Choroid plexus epithelial cell (primary cell): ENCODE measurements at places on chromosomes 2 and 18.

DNA sequence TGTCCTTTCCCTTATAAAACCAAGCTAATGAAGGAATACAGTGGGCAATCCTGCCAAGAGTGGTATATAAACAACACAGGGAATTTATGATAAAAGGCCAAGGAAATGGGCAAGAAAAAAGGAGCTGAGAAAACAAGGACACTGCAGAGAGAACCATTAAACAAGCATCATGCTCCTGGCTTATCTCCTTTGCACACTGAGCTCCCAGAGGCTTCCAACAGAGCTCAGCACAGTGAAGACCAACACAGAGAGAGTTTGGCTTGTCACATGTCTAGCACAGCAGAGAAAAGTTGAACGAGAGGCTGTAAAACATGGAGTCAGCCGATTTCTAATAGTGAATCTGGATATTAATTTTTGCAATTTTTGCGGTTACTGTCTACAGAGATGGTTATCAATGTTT lies 68.0 kb upstream of the KLF7 start:
- peak; percentile 72 for DNase-seq

DNA sequence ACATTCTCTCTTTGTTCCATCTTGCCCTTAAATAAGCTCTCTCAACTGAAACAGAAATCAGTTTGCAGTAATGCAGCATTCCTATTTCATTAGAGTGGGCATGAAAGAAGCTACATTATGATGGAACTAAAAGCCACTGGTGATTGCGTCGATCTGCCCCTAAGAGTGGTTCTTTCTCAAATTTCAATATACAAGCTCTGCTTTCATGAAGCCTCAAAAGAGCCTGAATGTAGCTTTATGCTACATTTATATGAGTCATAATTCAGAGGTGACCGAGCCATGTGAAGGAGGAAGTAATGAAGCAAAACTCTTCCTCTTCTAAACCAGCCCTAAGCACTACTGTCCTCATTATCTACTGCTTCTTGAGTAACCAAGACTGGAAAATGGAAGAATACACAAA lies 64.8 kb upstream of the CYTIP start:
- no peak for DNase-seq

- no peak for DNase-seq
These were observed 71.3 kb downstream of the PPP1R1C start for GRCh38 chr2:182057002-182057401.

GRCh38 chr2:10971888-10972260 lies 60.1 kb downstream of the KCNF1 start:
- DNase-seq: no peak

DNA sequence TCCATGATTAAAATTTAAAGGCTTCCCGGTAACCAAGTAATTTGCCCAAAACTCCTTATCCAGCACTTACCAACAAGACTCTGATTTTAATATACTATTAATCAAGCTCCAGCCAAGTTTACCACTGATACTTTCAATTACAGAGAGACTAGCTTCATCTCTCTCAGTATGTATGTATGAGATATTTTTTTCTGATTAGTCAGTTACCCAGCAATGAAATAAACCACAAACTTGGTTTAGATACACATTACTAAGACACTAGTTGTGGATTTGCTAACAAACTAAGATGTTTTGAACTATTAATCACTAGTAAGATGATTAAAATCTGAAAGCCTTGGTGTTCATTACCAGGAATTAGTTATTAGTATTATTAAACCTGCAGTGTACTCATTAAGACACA lies 1272.2 kb upstream of the ACVR2A start:
- DNase-seq: peak; percentile 40

DNA sequence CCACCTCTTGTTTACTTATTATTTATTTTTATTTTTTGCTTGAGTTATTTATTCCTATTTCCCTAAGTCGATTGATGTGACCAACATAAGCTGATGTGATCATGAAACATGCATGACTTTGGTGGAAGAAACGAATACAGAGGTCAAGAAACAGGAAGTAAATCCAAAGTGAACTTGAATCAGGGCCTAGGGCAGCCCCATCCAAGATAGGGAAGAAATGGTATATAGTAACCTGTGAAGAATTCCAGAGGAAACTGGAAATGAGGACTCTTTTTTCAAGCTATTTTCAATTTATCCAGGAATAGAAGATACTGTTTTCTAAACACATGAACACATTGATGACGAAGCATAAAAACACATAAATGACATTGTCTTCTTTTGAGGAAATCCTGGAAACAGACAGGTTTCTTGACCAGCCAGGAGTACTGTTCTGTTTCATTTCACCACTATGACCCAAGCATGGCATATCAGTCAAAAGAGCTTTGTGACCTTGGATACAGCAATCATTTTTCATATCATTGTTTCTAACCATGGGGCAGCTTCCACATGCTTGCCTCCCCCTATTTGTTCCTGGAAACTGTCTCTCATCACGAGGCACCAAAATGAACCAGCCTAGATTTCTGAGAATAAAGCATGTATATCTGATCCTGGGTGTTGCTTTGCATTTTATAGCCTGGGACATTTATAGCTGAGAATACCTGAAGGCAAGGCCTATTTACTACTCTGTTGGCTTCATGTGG lies 9.1 kb upstream of the LCLAT1 start:
- DNase-seq: no peak

DNA sequence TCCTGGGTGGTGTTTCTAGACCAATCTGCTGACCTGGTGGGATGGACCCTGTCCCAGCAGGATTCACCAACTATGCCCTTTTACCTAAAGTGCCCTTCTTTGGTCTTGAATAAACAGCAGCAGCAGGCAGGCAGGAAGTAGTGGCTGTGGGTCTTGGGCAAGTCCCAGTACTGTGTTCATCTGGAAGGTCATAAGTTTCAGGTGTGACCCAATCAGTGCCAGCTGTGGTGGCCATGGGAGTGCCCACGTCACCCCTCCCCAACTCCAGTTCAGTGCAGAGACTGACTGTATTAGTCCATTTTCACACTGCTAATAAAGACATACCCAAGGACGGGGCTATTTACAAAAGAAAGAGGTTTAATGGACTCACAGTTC lies 148.3 kb upstream of the SRD5A2 start:
- no peak for DNase-seq

DNA sequence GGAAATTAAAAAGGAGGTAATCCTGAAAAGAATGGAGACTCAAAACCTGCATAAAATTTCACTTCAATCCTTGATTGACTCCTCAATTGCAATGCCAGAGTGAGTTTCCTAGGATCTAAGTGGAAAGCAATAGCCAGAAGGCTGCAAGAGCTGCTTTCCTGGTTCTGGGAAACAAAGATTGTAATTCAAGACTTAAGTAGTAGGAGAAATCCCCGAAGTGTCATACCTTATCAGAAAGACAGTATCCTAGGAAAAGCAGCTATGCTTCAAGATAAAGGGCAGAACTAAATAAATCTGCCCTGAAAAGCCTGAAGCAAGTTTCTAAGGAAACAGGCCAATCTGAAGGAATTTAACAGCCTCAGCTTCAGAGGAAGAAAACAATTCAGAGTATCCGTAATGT lies 390.2 kb downstream of the DSC3 start:
- DNase-seq: no peak

- DNase-seq: no peak
These were observed 10.2 kb downstream of the ASB18 start for GRCh38 chr2:236254001-236254400.

DNA sequence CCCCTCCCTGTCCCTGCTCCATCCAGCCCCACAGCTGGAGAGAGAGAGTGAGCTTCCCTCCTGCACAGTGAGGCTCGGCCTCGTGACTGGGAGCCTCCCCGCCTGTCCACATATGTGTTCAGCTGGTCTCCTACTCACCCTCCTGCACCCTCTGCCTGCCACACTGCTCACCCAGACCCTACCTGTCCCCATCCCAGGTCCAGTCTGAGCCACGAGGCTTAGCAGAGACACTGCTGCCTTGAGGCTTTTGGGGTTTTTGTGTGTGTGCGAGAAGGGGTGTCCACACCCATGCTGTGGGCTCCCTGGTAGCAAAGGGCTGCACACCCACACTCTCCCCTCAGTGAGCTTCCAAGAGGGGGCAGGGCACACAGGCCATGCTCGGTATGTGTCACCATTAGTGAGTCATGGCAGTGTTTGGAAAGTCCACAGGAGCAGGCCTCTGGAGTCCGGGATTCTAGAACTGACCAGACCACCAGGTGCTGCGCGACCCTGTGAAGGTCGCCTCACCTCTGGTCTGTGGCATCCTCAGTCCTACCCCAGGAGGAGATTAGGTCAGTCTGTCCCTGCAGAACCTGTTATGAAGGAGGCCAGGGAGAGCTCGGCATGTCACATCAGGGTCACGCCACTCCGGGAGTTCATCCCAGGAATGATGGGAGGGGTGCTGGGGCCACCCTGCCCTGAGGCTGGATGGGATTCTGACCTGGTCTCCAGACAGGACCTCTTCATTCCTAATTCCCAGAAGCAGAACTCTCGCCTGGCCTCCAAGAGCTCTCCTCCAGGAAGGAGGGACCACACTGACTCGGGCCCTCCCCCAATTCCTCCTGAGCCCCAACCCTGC lies 39.9 kb upstream of the SMAD7 start:
- peak; percentile 38 for DNase-seq

DNA sequence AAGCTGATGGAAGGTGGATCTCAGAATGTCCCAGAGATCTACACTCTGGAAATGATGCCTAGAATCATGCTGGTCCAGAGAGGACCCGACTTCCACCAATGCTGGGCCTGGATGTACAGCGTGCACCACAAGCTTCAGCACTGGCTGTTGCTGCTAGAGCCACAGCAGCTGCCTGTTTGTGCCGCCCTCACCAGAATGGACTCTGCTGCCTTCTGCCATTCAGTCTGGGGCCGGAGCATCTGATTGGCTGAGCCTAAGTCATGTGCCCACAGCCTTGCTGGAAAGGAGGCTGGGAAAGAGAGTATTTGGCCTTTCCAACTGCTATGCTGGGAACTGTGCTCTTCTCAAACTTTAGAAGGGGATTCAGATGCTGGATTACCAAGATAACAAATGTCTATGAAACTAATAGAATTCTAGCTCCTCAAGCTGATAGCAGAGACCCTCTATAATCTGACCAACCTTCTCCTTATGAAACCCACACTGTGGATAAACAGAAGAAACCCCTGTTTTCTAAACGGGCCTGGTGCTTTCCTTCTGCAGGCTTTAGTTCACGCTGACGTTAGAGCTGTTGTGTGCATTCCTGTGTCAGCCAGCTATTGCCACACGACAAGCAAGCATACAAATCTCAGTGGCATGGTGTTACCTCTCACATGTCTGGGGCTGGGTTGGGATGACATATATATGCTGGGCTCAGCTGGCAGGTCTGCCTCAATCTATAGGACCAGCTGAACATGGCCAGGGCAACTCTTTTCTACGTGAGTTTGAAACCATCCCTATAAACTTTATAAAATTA lies 4.1 kb upstream of the LOXHD1 start:
- peak; percentile 43 for DNase-seq

DNA sequence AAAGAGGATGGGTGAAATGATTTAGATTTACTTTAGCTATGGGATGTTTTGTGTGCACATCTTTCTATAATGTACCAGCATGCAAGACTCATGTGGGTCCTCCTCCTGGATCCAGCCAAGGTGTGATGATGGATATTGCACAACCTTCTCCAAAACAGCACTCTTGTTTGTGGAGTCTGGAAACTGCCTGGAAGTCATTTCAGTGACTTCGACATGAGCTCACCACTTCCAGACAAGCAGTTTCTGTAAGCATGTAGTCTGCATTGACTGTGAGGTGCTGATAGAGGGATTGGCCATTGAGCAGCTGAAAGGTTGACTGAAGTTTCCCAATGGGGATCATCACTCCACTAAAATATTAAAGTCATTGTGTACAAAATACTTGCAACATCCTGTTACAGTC lies 154.0 kb downstream of the TRIB2 start:
- no peak for DNase-seq

- no peak for DNase-seq
These were observed 13.6 kb upstream of the CXCR4 start for GRCh38 chr2:136131484-136131960.

DNA sequence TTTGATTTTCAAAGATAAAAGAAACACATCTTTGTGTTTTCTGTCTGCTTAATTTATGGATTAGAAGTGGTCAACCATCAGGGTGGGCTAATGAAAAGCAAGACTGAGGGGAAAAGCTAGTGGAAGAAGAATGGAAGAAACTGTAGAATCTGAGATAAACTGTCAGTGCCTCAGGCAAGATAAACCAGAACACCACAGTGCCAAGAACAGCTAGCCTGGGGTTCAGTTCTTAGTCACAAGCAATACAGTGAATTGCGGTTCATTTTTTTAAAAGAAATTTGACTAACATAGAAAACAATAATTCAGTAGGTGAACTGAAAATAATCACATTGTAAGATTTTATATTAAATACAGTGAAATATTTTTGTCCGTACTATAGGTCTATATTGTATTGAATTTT lies 22.0 kb upstream of the LNPK start:
- no peak for DNase-seq

DNA sequence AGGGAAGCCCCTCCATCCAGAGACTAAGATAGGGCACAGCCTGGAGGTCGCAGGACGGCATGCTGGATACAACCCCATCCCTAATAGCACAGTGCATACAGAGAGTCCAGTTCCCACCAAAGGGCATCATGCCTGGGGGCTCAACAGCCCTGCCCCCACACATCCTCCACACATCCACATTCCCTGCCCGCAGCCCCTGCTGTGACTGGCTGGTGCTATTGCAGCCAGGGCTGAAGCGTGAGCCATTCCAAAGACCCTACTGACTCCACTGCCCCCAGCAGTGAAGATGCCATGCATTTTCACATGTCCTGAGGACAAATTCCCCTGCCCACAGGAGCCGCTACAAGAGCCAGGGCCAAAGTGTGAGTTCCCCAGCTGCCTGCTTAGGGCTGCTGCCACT lies 641.6 kb downstream of the METTL4 start:
- no peak for DNase-seq

GRCh38 chr2:144099780-144100377 lies 420.0 kb downstream of the ZEB2 start:
- peak; percentile 92 for DNase-seq

GRCh38 chr2:128395640-128396499 lies 77.2 kb upstream of the HS6ST1 start:
- peak; percentile 55 for DNase-seq

DNA sequence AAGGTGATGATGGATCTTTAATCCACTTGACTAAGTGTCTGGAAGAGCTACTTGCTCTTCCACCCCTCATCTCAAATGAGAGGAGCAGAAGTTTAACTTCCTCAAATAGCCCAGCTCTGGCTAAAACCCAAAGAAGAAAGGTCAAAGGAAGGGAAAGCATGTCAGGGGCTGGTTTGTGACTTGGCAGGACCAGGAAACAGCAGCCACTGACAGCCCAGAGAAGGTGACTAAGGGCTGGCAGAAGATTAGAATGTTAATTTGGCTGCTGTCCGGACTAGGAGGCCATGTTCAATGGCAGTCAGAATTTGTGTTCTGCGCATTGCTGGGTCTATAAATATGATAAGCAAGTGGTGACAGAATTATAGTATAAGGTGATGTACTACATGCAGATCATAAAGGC lies 386.2 kb downstream of the SETBP1 start:
- DNase-seq: no peak

DNA sequence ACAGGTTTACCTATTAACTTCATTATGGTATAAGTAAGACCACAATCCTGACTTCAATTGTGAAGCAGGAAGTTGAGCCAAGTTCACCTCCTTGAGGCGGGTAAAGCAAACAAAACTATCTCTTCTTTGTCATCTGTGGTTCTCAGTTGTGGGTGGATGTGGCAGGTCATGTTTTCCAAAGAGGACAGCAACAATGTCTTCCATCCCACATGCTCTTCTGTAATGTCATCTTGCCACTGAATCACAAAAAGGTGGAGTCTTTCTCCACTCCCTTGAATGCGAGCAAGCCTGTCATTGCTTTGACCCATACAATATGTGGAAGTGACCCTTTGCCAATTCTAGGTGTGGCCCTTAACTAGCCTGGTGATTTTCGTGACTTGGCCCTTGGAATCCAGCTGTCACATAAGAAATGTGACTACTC lies 98.7 kb downstream of the GRB14 start:
- DNase-seq: no peak

- DNase-seq: peak; percentile 62
These were observed 23.8 kb downstream of the CD28 start for GRCh38 chr2:203730076-203730729.
